ENCODE measurements at places on chromosomes 6 and 20.

DNA sequence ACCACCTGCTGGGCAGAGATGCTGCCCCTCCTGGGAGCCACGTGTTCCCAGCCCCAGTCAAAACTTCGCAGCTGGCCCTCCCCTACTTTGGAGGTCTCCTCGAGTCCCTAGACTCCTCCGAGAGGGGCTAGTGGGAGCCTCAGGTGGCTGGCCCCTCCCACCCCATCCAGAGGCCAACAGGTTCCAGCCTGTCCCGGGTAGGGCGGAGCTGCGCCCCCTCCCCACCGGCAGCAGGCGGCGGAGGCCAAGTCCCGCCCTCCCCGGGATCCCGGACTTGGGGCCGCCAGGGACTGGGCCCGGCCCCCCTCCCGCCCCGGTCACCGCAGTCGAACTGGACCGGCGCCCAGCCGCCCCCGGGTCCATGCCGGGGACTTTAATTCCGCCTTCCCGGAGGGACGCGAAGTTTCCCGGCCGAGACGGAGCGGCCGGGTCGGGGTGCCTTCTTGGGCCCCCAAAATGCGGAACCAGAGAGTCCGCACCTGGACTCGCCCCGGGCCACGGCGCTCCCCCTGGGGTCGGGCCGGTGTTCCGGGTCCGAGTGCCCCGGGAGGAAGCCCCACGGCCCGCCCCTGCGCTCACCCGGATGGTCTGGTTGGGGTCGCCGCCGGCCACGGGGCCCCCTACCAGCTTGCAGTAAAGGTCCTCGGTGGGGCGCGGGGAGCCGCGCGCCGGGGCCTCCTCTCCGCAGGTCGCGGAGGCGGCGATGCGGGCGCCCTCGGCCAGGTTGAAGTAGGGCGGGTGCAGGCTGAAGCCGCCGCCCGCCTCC, 559 bp downstream of the LAMA5 start:
- peak; percentile 65 for DNase-seq

DNA sequence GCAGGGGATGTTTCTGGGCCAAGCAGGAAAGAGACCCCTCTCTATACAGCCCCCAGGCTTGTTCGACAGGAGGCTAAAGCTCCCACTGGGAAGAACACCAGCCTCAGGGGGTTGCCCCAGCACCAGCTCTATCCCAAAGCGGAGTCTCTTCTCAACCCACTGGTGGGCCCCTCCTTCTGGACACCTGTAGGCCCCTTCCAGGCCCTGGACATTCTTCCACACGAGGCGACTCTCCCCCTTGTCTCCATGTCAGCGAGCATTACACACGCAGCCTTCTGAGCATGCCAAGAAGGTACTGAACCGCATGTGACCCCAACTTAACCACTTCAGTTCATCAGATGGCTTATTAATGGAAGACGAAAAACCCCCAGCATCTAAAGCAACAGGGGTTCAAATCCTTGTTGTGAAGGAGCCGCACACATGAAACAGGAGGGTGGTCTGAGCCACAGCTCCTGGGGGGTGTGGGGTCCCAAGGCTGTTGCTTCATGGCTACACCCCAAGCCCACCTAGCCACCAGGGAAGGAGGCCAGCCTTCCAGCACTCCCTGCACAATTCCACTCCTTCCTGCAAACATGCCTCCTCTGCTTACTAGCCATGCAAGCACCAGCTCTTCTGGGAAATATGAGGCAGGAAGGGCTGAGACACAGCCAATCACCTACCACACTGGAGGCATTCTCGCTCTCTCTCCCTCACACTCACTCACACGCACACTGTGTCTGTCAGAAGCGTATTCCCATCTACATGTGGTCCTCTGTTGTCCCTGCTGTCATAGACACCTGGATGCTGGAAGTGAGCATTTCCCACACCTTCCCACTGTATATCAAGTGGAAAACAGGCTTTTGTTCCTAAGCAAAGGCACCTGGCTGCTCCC, 104.5 kb downstream of the NOL4L start:
- no peak for DNase-seq

- no peak for DNase-seq
Observed at GRCh38 chr20:22410556-22411130, 173.7 kb downstream of the FOXA2 start.

DNA sequence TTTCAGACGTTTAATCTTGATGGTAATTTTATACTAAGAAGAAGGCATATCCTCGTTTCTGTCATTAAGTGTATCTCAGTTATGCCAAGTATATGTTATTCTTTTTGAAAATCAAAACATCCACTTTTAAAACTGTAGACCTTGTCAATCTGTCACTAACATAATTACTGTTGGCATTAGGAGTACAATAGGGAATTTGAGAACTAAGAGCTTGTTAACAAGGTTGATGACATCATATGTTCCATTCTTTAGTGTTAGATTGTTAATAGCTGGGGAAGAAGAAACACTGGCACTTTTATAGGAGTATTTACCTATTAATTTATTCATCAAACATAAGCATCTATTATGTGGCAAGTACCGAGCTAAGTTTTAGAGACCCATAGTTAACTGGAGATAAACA, 76.2 kb downstream of the MAP3K4 start:
- no peak for DNase-seq

- no peak for DNase-seq
Observed at GRCh38 chr6:154487367-154488247, 22.9 kb downstream of the CNKSR3 start.

DNA sequence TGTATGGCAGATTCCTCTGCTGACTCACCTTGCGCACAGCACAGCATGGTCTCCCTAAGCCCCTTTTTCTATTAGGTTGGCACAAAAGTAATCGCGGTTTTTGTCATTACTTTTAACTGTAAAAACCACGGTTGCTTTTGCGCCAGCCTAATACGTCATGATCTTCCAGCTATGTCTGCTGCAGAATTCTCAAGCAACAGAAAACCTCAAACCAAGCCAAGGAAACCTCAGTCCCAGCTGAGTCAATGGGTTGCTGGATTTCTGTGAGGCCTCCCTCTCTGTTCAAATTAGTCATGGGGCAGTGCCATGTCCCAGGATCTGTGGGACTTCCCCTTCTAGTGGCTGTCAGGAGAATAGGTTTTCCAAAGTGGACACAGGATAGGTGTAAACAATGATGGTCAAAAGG, 15.7 kb upstream of the ENPP1 start:
- DNase-seq = no peak

DNA sequence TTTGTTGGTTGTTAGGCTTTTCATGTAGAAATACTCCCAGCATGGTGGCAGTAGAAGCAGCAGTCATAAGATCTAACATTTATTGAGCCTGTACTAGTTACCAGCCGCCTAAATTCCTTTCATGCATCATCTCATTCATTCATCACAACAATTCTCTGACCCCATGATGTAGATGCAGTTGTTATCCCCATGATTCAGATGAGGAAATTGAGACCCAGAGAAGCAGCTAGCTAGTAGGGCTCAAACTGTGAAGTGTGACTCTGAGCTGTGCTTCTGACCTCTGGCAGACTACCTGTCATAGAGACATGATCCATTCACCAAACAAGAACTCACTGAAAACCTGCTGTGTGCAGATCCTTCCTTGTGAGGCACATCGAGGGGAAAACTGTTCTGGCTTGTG, 16.9 kb downstream of the RREB1 start:
- DNase-seq = no peak

DNA sequence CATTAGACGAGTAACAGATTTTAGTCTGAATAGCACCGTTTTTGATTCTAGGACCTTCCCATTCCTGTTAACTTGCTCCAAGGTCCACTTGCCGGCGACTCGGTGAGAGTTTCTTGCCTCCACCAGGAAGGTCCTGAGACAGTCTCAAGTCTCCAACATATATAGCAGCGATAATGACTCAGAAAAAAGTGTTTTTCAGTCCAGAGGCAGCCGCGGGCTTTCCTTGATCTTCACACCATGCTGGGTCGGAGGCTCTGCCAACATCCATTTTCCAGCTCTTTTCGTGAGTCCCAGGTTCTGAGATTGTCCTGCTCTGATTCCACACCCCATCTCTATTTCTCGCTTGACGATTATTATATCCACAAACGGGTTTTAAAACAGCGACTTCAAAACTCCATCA, 170.5 kb downstream of the GPX5 start:
- DNase-seq = no peak

DNA sequence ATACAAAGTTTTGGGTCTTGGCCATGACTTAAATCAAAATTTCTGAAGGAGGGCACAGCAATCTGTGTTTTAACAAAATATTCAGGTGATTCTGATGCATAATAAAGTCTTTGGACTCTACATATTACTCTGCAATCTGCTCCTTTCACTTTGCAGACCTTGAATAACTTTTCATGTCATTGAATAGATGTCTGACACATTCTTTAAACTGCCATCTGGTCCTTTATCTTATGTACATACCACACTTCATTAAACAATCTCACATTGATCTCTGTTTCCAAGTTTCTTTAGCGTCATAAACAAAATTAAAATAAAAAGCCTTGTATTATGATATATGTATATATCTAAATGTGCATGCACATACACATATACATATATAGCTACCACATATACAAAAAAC, 831.2 kb downstream of the MAFB start:
- no peak for DNase-seq

GRCh38 chr6:158978757-158979156, 21.2 kb downstream of the RSPH3 start:
- DNase-seq = no peak

GRCh38 chr20:288956-289692, 1.4 kb downstream of the C20orf96 start:
- no peak for DNase-seq

- DNase-seq = no peak
Observed at GRCh38 chr20:7848351-7848750, 91.9 kb downstream of the HAO1 start.

DNA sequence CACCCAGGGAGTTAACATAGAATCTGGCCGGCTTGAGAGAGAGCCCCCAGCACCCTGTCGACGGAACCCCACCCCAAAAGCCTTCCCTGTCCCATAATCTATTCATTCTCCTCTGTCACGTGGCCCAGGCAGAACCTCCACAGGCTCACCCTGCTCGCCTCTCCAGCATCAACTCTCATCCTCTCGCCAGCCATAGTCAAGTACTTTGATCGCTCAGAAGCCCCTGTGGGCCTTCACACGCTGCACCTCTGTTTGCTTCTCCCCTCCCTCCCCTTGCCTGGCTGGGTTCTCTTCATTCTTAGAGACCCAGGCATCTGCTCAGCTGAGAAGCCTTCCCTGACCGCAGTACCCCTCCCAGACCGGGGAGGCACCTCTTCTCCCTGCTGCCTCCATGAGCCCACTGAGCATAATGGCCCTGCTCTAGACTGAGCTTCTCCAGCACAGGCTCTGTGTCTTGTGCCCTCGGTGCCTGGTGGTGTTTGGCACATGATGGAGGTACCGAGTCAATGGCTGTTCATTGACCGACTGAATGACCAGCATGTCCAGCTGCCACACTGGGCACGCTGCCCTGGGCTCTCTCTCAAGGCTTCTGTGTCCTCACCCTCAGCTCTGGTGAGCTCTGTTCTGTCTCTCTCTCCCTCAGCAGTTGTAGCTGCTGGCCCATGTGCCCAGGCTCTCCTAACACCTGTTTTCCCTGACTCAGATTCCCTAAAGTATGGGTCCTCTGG, 33.7 kb downstream of the PKIG start:
- DNase-seq = no peak

DNA sequence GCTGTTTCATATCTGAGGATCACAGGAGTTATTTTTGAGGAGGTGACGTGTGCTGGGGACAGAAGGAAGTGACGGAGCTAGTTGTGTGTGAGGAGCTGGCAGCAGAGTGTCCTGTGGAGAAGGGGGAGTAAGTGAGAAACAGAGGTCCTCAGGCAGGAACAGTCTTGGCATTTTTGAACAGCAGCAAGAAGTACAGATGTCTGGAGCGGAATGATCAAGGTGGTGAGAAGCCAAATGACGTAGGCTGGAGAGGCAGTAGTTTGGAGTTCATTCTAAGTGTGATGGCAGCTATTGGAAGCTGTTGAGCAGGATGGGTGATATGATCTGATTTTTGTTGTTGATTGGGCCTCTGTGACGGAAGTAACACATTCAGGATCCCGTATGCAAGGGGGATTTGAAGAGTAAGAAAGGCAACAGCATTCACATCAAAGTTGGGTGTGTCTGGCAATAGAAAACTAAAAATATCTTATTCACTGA, 52.3 kb downstream of the SOBP start:
- no peak for DNase-seq

DNA sequence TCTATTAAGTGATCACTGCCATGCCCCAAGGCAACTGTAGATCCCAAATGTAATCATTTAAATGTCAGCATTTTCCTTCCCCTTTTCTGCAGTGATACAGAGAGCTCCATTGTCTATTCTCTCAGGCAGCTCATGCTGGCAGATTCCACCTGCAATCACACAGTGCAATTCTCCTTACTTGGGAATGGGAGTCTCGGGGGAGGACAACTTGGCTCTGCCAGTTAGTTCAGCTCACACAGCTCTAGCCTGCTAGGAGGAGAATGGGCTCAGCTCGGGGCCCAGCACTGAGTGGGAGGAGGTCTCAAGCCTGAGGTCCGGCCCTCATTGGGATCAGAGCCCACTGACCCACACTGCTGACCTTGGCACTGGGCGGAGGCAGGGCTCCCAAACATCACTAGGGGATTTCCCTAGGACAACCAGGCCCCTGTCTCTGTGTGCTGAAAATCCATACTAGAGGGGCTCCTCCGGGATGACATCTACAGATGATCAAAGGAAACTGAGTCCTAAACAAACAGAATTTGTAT, 109.2 kb upstream of the ASF1A start:
- no peak for DNase-seq

GRCh38 chr20:44494266-44494665, 18.6 kb downstream of the TTPAL start:
- DNase-seq = no peak

GRCh38 chr6:2433711-2434110, 188.3 kb upstream of the GMDS start:
- no peak for DNase-seq

DNA sequence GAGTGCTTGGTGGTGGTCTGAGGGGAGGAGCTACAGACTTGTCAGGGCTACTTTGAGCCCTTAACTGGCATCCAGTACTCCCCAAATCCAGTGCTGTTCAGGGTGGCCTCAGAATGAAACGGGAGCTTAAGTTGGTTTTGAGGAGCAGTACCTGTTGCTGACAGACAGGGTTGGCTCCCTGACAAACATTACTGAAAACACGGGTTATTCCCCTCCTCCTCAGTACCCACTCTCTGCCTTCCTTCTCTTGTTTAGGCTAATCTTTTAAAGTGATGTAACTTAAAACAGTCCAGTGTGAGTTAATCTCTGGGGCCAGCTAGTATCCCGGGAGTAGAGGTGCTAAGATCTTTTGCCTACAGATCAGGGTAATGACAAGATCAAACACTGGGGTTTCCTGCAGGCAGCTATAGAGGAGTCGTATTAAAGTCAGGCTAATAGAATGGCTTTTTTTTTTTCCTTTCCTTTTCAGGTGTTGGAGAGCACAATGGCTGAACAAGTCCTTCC, 3.7 kb downstream of the TNFAIP3 start:
- peak; percentile 27 for DNase-seq
